ENCODE measurements at places on chromosomes 7 and 10. TPM values are rescaled to one million over a fixed set of nuclear protein-coding genes. Genes with fewer than 3 reads are reported as not detected.
A peak's percentile ranks its signal among the peaks of the same experiment; 100 is the strongest.

- no peak overlapping the region for H3K27ac ChIP-seq
- DNase-seq: no peak
- H3K36me3 ChIP-seq: no peaks in the 10 kb centered on the region
These were observed 43.7 kb downstream of the ELFN1 start for GRCh38 chr7:1713502-1714484.

DNA sequence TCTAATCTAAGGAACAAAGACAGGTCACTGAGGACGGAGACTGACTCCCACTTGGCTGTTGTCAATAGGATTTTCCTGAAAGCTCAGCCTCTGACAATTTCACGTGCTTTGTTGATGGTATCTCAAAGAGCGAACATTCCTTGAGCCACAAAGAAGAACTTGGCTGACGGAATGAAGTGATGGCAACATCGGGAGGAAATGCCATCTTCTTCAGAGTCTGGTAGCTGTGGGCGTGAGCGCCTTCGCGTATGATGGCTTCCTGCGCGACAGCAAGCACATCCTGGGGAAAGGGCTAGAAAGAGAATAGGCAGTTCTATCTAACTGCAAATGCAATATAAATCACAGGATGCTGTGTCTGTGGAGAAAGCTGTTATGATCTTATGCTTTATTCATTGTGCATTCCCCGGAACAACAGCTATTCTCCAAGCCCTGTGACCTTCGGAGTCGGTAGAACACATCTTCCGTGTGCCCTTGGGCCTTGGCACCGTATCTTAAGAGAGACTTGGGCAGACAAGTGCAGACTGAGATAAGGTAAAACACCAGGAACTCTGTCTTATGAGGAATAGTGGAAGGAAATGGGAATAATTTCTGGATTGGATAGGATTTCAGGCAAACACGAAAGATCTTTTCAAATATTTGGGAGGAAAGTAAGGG is 19.6 kb upstream of the GTPBP4 start:
- H3K27me3 ChIP-seq: peaks cover 4% of the 10 kb centered on the region
- no peak for DNase-seq
- no peaks in the 10 kb centered on the region for H3K36me3 ChIP-seq
- no peak overlapping the region for H3K27ac ChIP-seq
- no peak overlapping the region for H3K4me3 ChIP-seq

- peaks cover 56% of the 10 kb centered on the region for H3K4me1 ChIP-seq
- DNase-seq: peak; percentile 19
- H3K27ac ChIP-seq: no peak overlapping the region
- peaks cover under 1% of the 10 kb centered on the region for H3K36me3 ChIP-seq
- peak overlapping the region; percentile 55 for H3K4me3 ChIP-seq
These were observed 3.4 kb downstream of the INHBA start for GRCh38 chr7:41699516-41699915.

- DNase-seq: no peak
- peaks cover 6% of the 10 kb centered on the region for H3K36me3 ChIP-seq
- H3K27me3 ChIP-seq: no peaks in the 10 kb centered on the region
- H3K4me3 ChIP-seq: no peak overlapping the region
These were observed 9.0 kb downstream of the TMEM243 start for GRCh38 chr7:87210506-87210905.

DNA sequence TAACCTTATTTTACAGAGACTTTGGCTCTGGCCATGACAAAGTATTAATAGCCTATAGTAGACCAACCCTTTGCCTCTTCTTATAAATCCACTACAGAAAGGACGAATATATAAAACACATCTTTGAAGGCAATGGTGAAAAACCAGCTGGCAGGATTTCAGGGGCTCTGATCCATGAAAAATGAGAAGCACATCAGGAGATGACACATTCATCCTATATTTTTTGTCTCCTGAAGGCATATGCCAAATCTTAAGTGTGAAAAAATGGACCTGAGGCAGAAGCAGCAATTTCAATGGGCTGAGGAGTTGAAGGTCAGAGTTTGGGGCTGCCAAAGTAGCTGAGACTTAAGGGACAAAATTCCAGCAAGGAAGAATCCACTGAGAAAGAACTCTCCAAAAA is 14.4 kb downstream of the RNF216 start:
- DNase-seq: no peak
- no peaks in the 10 kb centered on the region for H3K4me1 ChIP-seq
- H3K36me3 ChIP-seq: no peaks in the 10 kb centered on the region
- no peak overlapping the region for H3K4me3 ChIP-seq

- peaks cover 60% of the 10 kb centered on the region for H3K4me1 ChIP-seq
- DNase-seq: peak; percentile 92
- no peak overlapping the region for H3K4me3 ChIP-seq
- H3K27me3 ChIP-seq: no peaks in the 10 kb centered on the region
- no peaks in the 10 kb centered on the region for H3K36me3 ChIP-seq
These were observed 9.4 kb upstream of the PSAP start for GRCh38 chr10:71860243-71861029.

DNA sequence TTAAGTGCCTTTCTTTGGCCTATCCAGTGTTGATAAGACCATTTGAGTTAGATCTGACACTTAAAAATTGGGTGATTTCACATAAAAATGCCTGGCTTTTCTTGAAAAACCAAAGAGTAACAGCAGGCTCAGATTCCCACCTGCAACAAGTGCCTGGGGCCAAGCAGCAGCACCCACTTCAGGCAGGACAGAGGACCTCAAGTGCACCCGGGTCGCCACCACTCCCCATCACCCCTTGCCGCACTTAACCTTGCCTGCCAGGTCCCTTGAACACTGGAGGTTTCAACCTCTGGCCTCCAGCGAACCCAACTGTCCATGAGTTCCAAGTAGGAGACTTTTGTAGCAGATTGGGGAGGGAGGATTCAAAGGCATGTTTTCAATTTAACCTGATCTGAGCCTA is 30.8 kb downstream of the PDIA4 start:
- no peak for DNase-seq

GRCh38 chr7:111388912-111389311 is 173.4 kb downstream of the IMMP2L start:
- no peaks in the 10 kb centered on the region for H3K36me3 ChIP-seq
- H3K27ac ChIP-seq: no peak overlapping the region

GRCh38 chr7:50475340-50475739 is 25.2 kb upstream of the FIGNL1 start:
- H3K4me1 ChIP-seq: no peaks in the 10 kb centered on the region
- no peaks in the 10 kb centered on the region for H3K36me3 ChIP-seq
- no peak for DNase-seq
- no peak overlapping the region for H3K4me3 ChIP-seq
- H3K27ac ChIP-seq: no peak overlapping the region

- no peaks in the 10 kb centered on the region for H3K4me1 ChIP-seq
- no peaks in the 10 kb centered on the region for H3K36me3 ChIP-seq
- H3K4me3 ChIP-seq: no peak overlapping the region
These were observed 888.4 kb upstream of the PHF14 start for GRCh38 chr7:10085231-10085630.

- no peaks in the 10 kb centered on the region for H3K27me3 ChIP-seq
- peak overlapping the region; percentile 71 for H3K27ac ChIP-seq
- no peak for DNase-seq
- H3K36me3 ChIP-seq: no peaks in the 10 kb centered on the region
These were observed 816 bp downstream of the TECPR1 start for GRCh38 chr7:98251231-98251600.

Gene CYP3A4
- total RNA-seq: not detected

Gene MYPN
- total RNA-seq: 4.1 TPM

Measured in PC-9 (cell line).